ENCODE measurements at places on chromosomes 7 and 10.
A peak's percentile ranks its signal among the peaks of the same experiment; 100 is the strongest.

GRCh38 chr7:16498122-16498521, 28.5 kb upstream of the LRRC72 start:
- DNase-seq = no peak

DNA sequence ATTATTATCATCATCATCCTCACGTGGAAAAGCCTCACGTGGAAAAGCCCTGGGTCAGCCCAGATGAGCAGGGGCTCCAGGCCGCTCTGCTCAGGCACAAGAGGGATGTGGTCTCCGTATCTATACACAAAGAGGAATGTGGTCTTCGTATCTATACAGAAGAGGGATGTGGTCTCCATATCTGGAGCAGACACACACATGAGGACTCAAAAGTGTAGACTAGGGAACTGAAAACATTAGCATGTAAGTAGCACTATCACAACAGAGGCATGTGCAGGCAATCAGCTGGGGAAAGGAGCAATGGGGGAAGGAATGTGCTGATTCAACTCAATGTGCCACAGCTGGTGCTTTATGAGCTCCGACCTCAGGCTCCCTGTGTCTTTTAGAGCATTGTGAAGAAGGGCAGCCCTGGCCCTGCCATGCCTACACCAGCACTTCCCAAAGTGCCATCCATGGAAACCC, 86.5 kb downstream of the PLXNA4 start:
- DNase-seq = no peak

DNA sequence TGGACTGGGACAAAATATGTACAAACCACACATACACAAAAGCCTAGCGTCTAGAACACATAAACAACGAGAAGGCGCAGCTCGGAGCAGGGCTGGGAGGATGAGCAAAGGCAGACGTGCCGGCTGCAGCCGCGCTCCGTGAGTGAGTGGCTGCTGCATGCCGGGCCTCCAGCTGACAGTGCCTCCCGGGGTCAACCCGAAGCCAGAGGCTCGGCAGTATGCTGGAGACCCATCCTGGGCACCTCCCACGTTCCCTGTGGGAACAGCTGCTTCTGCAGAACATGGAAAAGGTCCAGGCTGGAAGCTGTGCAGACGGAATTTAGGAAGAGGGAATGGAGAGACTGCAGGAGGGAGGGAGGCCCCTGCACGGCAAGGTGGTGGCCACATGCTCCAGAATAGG, 3.6 kb upstream of the GPR146 start:
- DNase-seq = peak; percentile 53

GRCh38 chr7:87886875-87887274, 10.6 kb downstream of the DBF4 start:
- no peak for DNase-seq

DNA sequence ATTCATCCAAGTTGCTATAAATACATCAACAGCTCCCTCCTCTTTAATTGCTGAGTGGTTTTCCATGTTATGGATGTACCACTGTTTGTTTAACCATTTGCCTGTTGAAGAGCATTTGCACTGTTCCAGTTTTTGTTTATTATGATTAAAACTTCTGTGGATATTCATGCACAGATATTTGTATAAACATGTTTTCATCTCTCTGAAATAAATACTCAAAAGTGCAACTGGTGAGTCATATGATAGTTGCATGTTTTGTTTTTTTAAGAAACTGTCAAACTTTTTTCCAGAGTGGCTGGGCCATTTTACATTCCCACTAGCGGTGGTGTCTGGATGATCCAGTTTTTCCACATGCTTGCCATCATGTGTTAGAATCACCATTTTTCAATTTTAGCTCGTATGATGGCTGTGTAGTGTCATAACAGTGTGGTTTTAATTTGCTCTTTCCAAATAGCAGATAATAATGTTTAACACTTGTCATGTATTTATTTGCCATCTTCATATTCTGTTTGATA, 33.6 kb downstream of the MEOX2 start:
- no peak for DNase-seq

- DNase-seq = no peak
These were observed 287.2 kb upstream of the RNF32 start for GRCh38 chr7:156353352-156353751.

GRCh38 chr7:146660839-146661238, 544.2 kb downstream of the CNTNAP2 start:
- no peak for DNase-seq

GRCh38 chr10:106405141-106405540, 759.4 kb downstream of the SORCS1 start:
- no peak for DNase-seq

- DNase-seq = no peak
These were observed 62.9 kb downstream of the GRM8 start for GRCh38 chr7:127189886-127190285.

DNA sequence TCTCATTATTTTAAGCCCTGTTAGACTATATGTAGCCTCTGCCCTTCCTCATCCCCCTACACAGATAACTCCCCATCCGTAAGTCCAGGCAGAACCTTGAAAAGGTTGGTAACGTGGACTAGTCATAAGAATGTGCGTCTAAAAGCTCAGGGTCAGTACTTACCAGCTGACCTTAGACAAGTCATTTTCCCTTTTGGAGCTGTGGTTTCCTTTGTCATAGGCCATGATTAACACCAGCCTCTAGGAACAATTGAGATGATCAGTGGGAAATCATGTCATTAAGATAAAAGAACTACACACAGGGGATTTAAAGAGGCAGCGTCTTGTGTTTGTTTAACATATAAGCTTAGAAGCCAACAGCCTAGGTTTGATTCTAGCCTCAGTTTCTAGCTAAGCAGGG, 6.9 kb upstream of the UNC5B start:
- no peak for DNase-seq

- DNase-seq = no peak
These were observed 4.0 kb downstream of the OPN4 start for GRCh38 chr10:86658261-86658741.

DNA sequence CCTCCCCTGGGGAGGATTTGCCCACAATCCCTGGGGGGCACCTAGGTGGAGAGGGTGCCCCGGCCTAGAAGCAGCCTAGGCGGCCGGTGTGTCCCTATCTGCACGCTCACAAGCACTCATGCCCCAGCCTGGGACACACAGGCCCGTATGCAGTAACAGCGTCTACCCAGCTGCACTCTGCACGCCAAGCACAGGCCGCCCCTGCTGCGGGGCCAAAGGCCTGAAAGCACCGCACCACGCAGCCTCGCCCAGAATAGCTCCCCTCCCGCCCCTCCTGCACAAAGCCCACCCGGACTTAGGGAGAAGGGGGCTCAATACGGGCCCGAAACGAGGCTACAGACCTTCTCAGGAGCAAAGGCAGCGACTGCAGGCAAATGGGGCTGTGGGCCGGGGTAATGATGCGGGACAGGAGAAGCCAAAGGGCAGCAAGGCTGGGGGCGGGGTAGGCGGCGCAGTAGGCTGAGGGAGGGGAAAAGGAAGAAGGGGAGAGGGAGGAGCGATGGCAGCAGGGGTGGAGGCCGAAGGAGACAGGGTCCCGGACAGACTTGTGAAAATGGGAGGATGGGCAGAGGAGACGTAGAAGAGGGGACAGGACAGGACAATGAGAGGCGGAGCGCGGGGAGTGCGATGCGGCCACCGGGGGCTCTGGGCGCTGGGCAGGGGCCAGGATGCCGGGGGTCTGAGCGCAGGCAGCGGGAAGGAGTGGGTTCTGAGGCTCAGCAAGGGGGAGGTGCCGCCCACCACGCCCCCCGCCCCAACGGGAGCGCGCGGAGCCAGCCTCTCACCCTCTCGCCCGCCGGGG, 544 bp downstream of the GPRIN2 start:
- DNase-seq = peak; percentile 17

- DNase-seq = no peak
These were observed 89.2 kb upstream of the INHBA start for GRCh38 chr7:41792120-41792519.

GRCh38 chr7:141679014-141679413, 23.0 kb downstream of the DENND11 start:
- no peak for DNase-seq

- DNase-seq = no peak
These were observed 410.4 kb upstream of the NPVF start for GRCh38 chr7:25638590-25639244.

DNA sequence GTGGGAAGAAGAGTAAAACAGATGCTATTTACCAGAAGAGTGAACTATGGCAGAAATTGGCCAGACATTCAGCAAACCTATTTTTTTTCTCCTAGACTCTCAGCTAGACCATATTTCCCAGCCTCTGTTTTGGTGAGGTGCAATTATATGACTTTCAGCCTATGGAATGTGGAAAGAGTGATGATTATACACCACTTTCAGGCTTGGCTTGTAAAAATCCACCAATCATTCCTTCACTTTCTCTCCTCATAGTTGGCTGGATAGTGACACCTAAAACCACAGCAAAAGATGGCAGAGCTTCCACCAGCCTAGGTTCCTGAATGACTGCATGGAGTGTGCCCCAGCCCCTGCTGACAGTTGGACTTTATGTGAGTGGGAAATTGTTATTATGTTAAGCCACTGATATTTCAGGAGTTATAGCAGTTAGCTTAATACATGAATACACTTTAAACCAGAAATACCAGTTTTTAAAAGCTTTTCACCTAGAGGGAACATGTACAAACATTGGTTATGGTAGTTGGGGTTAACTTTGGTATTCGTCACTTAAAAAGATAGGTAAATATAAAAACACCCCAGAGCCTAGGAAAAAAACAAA, 19.1 kb upstream of the TNKS2 start:
- no peak for DNase-seq

GRCh38 chr10:121049489-121049888, 198.3 kb downstream of the WDR11 start:
- no peak for DNase-seq

DNA sequence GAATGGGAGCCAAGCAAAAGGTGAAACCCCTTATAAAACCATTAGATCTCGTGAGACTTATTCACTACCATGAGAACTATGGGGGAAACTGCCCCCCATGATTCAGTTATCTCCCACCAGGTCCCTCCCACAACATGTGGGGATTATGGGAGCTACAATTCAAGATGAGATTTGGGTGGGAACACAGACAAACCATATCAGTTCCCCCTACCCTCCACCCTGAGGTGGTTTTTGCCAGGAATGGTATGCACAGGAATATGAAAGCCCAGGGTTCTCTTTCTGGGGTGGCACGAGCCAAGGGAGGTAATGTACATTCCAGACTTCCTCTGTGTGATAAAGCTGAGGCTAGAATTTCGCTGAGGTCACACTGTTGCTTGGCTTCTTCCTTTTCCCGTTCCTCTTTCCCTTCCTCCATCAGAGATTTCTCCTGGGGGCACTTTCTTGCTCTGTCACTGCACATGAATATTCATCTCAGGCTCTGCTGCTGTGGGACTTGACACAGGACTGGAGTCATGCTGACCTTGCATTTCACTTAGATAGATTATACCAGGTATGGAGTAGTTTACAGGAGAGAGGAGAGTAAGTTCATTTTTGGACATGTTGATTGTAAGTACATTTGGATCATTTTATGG, 347.0 kb upstream of the MTPN start:
- DNase-seq = no peak

DNA sequence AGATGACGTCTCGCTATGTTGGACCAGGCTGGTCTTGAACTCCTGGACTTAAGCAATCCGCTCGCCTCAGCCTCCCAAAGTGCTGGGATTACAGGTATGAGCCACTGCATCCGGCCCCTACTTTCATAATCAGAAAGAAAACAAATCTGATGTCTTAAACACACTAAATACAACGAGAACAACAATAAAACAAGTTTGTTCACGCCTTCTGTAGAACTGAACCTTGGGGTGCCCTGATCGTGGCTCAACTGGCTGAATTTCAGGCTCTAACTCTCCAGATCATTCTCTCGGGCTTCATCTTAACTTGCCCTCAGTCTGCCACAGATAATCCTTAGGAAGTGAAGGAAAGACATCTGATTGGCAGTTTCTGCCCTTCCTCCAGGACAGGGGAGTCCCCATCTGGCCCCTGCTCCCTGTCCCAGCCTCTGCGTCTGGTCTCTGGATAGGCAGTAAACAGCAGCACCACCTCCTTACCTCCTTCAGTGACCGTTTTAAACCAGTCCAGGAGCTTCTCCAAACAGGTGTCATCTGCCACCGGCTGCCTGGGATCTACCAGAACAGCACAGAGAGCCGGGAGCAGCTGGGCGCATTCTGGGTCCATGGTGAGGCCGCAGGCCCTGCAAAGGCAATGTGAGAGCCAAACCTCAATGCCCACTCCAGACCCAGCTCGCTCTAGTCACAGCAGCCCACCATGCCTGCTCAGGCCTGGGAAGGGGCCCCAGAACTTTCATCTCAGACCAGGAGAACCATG, 1.3 kb downstream of the BRAT1 start:
- peak; percentile 89 for DNase-seq

DNA sequence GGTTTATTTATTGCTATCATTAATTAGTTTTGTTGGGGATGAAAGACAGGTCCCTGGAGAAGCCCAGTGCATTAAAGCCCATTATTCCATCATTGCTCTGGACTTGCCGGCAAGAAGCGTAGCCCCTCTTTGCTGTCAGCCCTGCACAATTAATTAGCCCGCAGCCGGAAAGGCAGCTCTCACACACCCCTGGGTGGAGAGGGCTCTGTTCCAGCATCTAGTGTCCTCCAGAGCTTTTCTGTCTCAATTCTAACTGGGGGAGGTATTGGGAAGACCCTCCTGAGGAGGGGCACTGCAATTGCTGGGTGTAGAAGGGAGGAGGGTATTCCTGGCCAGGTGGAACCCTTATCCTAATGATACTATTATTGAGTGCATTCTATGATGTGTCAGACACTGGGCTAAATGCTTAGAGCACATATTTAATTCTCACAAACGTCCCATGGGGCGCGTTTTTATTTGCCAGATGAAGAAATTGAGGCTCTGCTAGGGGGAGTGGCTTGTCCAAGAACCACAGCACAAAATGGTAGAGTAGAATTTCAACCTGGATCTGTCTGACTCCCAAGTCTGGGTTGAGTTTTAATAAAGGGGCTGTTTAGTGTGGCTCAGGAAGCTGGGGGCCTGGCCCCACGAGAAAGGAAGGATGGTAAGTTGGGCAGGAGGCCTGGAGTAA, 148.1 kb upstream of the PCBD1 start:
- no peak for DNase-seq

DNA sequence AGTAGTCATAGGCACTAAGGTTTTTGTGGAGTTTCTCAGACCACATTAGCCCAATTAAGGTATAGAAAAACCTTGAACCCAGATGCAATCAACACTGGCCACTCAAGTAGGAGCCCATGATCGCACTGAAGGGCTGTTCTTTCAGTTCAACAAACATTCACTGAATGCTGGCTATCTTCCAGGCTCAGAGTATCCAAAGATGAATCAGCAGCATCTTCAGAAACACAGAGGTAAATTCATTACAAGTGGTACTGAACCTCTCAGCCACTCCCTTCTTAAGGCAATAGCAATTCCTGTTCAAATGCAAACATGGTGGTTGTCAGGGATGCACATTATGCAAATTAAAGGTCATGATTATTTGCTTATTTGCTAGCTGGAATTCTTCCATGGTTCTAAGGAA, 17.1 kb downstream of the KCNK18 start:
- no peak for DNase-seq

- no peak for DNase-seq
These were observed 194.5 kb downstream of the SDK1 start for GRCh38 chr7:3495530-3495929.
